ENCODE measurements at places on chromosomes 1 and 21.

- DNase-seq = no peak
Measured at GRCh38 chr1:231395076-231395997, 26.8 kb downstream of the EGLN1 start.

DNA sequence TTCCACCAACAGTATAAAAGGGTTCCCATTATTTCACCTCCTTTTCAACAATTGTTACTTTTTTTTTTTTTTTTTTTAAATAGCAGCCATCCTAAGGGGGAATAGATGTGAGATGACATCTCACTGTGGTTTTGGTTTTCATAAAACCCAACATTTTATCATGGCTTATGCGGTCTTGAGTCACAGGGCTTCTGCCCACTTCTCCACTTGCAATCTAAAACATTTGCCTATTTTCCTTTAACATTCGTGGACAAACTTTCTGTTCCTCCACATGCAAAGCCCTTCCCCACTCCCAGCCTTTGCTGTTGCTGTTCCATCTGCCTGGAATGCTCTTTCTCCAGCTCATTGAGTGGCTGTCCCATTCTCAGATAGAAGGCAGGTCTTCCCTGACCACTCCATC is 239.7 kb upstream of the KCNK2 start:
- no peak for DNase-seq

DNA sequence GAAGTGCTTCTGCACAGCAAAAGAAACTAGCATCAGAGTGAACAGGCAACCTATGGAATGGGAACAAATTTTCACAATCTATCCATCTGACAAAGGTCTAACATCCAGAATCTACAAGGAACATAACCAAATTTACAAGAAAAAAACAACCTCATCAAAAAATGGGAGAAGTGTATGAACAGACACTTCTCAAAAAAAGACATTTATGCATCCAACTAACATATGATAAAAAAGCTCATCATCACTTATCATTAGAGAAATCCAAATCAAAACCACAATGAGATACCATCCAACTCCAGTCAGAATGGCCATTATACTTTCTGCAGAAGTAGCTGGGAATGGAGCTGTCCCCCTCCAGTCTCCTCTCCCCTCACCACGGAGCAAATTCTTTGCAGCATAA is 2.9 kb upstream of the OR2M3 start:
- no peak for DNase-seq

- no peak for DNase-seq
Measured at GRCh38 chr21:32800056-32800455, 28.5 kb upstream of the PAXBP1 start.

DNA sequence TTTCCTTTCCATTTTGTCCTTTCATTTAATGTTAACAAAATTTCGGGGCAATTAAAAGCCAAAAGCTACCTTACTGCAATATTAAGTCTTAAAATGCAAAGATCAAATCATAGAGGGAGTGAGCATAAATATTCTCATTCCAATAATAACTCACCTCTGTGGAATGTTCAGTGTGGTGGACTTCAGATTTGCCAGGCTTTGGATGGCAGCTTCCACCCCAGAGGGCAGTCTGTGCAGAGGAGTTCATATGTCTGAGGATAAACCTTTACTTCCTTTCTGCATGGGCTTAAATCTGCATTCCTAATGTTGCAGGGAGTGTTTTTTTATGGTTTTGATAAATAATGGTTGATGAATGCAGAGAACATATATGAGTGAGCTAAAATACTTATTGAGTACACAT is 16.3 kb downstream of the KIAA0040 start:
- no peak for DNase-seq

DNA sequence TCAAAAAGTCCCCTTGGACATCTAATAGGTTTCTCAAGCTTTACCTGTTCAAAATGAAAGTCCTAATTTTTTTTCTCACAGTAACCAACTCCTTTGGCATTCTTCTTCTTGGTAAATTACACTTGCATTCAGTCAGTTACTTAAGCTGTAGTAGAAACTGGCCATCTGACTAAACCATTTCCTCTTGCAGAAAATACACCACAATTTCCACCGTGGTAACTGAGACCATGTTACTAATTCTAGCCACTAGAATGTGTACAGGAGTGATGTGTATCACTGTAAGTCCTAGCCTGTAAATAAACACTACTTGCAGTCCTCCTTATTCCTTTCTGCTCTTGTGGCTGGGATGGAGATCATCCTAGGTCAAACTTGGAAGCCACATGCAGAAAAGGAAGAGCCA is 965.4 kb upstream of the TMPRSS15 start:
- DNase-seq = no peak

- DNase-seq = peak; percentile 24
Measured at GRCh38 chr1:119372503-119373086, 4.0 kb downstream of the HAO2 start.

DNA sequence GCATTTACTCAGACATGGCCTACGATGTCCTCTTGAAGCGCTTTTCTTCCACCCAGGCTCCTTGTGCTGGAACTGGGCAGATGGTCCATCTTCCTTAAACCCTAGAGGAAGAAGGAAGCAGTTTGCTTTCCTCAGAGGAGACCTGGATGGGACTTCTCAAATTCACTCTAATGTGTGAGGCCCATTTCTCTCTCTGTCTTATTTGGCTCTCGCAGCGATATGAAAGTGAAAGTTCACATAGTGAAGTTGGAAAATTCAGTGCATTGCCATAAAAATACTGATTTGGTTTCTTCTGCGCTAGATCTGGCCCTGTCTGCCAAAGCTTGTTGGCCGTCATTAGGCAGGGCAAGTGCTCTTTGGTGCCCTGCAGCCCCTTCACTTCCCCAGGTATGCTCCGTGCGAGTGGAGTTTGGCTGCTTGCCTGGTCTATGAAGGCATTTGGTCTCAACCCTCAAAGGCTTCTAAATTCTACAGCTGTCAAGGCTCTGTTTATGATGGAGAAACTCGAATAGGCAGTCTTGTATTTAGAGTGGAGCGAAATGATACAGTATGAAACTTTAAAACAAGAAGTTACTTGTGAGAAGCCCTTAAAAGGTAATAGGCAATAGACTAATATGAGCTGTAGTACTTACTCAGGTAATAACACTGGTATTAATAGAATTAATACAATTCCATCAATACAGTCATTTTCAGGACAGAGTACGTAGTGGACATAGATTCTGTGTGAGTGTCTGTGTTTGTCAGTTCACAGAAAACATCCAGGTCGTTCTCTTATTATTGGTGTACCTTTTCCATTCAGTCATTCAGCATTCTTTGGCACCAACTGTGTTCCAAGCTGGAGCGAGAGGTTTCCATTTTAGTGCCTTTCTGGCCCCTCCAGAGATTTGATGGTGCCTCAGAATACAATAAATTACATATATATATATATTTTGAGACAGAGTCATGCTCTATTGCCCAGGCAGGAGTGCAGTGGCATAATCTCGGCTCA is 20.5 kb downstream of the SZRD1 start:
- no peak for DNase-seq

GRCh38 chr1:195336812-195337211 is 1271.4 kb downstream of the KCNT2 start:
- DNase-seq = no peak

DNA sequence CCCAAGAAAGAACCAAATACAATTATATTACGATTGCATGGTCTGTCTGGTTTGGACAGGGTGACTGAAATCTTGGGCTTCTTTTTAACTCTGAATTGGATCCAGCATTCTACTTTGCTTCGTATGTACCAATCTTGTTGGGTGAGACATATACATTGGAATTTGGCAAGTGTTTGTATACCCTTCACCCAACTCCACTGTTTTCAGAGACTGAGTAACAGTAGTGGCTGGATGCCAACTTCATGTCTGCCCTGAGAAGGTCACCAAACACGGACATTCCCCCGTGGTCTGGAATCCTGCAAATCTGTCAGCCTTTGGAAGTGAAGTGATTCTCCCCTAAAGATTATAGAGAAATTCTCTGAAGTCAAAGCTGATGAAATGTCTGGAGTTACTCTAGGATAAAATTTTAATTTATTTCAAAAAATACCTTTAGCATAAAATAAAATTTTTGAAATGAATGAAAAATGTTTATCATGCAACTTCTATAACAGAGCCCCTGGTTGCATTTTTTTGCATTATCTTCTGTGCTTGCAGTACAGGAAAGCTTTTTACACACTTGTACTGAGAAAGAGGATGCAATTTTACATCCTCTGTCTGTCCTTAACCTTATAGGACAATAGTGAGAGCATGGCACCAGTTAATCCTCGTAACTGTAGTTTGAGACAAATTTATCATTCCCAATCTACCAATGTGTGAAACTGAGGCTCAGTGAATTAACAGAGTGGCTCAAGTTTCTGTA is 201.8 kb downstream of the DISC1 start:
- no peak for DNase-seq

GRCh38 chr1:121483961-121484424 is 299.2 kb downstream of the SRGAP2C start:
- no peak for DNase-seq

DNA sequence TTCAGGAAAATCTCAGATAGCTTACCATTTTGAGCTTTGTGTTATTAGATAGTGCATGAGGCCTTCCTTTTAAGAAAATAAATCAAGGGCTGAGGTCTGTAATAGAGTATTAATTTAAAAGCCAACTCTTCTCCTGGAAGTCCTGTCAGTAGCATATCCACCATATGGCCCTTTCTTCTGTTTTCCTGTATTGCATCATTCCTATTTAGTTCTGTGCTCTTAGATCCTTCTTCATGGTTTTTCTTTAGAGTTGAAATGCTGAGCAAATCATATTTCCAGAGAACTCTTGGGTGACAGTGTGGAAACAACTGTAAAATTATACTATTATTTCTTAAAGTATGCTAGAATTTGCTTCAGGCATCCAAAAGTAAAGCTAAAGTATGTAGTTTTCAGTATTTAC is 91.7 kb downstream of the TTC3 start:
- no peak for DNase-seq

DNA sequence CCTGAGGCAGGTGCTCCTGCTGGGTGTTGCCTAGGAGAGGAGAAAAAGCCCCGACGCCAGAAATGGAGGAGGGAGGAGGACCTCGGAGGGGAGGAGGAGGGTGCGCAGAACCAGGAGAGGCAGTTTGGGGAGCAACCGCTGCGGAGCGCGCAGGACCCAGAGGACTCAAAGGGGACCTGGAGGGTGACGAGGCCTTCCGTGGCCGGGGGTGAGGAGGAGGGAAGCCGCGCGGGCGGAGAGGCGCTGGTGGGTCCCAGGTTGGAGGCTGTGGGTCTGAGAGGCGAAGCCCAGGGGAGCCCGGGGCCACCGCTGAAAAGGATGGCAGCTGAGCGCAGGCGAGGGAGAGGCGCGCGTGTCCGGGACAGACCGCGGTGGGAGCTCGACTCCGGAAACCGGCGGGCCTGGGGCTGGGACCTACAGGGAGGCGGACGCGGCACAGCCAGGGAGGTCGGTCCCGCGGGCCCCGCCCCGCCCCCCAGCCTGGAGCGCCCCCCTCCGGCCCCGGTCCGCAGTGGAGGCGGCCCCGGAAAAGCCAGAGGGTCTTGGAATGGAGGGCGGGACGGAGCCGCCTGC is 15.1 kb downstream of the RNF223 start:
- no peak for DNase-seq

DNA sequence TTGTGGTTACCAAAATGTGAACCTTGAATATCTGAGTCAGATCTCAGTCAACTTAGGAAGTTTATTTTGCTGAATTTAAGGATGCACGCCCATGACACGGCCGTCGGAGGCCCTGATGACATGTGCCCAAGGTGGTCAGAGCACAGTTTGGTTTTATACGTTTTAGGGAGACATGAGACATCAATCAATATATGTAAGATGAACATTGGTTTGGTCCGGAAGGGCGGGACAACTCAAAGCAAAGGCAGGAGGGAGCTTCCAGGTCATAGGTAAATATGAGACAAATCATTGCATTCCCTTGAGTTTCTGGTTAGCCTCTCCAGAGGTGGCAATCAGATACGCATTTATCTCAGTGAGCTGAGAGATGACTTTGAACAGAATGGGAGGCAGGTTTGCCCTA is 1.0 kb upstream of the PRMT2 start:
- no peak for DNase-seq

DNA sequence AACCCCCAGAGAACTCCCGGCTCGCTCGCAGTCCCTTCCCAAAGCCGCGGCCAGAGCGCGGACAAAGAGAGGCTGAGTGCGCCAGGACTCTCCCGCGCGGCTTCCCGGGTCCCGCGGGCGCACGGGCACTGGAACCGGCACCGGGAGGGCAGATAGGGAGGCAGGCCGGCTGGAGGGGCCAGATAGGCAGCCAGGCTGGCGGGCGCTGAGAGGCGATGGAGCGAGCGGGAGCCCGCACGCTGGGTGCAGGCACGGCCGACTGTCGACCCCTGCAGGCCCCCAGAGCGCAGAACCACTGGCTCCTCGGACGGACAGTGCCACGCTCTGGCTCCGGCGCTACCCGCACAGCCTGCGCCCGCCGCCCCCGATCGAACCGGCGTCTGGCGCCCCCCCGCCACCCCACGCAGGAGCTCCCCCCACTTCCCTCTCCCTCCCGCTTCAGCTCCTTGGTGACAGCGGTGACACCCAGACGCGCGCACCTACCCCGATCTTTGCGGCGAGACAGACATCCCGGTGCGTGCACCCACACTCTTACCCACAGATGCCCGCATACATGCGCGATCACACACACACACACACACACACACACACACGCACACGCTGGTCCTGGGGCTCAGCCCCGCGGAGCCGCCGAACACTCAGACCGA is 534 bp downstream of the SLC6A9 start:
- peak; percentile 24 for DNase-seq

DNA sequence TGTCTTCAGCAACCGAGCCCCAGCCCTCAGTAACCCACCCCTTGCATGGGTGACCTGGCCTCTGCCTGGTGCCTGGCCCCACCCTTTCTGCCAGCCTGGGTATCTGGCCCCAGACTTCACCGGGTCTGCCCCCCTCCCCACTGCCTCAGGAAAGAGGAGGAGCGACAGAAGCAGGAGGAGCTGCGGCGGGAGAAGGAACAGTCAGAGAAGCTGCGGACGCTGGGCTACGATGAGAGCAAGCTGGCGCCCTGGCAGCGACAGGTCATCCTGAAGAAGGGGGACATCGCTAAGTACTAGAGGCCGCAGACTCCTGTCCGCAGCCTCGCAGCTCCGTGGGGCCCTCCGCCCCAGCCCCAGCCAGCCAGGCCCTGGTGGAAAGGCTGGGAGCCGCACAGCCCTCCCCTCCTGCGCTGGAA is 6.1 kb downstream of the TNFRSF25 start:
- no peak for DNase-seq

GRCh38 chr1:85734931-85735330 is 26.7 kb upstream of the ZNHIT6 start:
- peak; percentile 46 for DNase-seq

DNA sequence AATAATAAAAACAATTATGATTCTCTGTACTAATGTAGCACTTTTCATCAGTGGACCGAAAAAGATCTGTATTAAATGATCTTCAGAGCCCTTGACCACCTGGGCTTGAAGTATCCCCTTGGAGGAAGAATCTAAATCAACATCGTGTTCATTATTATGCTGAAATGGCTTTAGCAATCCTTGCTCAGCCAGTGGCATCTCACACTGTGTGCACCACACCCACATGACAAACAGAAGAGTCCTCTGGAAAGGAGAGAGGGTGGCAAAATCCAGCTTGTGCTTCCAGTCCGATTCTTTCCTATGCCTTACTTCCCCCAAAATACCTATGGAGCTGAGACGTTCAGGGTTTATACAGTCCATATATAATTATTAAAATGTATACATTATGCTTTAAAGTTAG is 318.5 kb upstream of the RUNX1 start:
- no peak for DNase-seq

- DNase-seq = no peak
Measured at GRCh38 chr1:60367532-60367931, 294.0 kb upstream of the C1orf87 start.

Data from left renal pelvis (tissue), 4 donors.